ENCODE measurements at places on chromosomes 1 and 21.
A peak's percentile ranks its signal among the peaks of the same experiment; 100 is the strongest.

DNA sequence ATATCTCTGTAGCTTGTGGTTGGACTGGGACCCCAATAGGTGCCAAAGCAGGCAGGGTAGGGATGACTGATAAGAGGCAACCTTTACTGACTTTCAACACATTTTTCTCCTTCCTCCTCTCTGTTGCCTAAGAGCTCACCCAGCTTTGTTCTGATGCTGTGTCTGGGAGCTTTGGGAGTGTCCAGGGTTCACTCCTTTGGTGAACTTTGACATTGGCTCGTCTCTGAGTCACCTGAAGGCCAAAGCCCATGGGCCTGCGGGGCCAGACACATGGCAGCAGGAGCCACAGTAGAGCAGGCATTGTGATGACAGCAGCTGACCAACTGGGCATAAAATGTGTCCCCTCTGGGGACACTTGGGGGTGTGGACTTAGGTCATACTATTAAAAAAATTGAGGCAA, 99.5 kb upstream of the ZNF644 start:
- no peak for DNase-seq

DNA sequence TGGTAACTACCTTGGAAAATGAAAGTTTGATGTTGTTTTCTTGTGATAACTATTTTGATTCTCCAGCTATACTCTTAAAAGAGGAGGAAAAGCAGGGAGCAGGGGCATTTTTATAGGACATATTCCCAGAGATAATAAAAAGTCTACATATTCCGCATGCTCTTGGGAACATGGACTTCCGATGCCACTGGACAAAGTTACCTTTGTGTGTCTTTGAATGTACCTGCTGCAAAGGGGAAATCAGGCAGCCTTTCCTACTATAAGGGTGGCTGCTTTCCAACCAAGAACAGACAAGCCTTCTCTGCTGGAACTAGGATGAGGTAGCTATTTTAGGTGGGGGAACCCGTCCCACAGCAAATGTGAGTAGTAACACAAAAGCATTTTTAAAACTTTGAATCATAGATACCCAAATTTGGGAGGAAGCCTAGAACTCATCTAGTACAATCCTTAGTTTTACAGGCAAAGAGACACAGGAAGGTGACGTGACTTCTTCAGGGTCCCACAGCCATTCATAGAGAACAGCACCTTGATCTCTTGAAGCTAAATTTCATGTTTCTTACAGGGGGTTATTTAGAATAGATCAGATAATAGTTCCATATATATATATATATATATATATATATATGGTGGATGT, 179.9 kb downstream of the FASLG start:
- no peak for DNase-seq

- no peak for DNase-seq
These were observed 2.2 kb upstream of the TESK2 start for GRCh38 chr1:45493116-45493697.

DNA sequence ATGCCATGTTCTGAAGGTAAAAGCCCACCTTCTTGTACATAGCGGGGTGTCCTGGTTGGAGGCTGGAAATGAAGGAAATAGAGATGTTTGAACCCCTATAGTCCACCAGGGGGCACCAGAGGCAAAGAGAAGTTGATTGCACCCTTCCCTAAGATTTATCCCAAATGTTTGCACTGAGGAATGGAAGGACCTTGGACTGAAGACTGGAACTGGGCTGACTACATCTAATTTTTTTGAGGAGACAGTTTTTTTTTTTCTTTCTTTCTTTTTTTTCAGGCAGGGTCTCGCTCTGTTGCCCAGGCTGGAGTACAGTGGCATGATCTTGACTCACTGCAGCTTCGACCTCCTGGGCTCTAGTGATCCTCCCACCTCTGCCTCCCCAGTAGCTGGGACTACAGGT, 55.3 kb upstream of the EIF4G3 start:
- no peak for DNase-seq

GRCh38 chr1:177511036-177511435, 340.3 kb downstream of the BRINP2 start:
- DNase-seq, result no peak

DNA sequence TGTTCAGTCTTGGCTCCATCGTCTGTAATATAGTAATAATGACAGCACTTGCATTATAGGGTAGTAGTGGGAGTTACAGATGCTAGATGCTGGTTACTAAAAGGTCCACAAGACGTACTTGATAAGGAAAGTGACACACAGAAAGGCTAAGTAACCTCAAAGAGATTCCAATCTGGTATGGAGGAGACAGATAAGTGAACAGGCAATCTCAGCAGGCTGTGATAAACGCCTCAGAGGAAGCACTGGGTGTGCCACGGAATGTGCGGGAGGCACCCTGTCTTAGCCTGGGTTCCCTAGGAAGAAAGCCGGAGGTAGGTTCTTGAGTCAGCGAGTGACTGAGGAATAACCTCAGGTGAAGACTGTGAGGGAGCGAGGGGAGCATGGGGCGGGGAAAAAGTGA, 4.6 kb upstream of the CTPS1 start:
- DNase-seq, result no peak

DNA sequence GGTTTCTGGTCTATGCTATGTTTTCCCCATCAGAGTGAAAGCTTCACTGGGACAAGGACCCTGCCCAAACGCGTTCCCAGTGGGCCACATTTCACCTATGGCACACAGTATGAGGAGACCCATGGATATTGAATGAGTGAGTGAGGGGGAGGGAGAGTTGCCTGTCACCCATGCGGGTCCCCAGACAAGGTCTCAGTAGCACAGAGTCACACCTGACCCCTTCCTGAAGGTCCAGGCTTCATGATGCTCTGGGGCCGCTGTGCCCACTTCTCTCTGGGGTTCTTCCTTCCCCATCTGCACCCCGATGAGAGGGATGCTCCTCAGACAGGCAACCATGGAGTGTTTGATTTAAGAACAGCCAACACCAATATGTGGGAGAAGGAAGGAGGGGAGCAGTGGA, 72.3 kb upstream of the CSF3R start:
- DNase-seq, result no peak

- no peak for DNase-seq
These were observed 1142.1 kb upstream of the PRMT6 start for GRCh38 chr1:105914403-105914802.

GRCh38 chr1:224253721-224254120, 70.7 kb downstream of the DEGS1 start:
- no peak for DNase-seq

DNA sequence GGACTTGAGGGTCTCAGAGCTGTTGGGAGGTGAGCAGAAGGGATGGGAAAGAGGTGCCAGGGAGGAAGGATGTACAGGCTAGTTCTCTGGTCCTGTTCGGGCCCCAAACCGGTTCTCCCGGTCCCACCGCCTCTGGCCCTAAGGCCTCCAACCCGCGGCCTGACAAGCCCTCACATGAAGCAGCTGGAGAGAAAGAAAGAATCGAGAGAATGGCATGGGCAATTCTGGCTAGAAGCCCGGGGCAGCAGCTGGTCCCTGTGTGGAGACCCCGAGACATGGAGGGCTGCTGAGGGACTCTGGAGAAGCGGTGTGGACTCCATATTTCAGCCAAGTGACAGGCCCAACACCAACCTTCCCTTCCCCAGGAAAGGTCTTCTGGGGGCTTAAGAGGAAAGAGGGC, 730 bp downstream of the CDC42SE1 start:
- DNase-seq, result no peak

DNA sequence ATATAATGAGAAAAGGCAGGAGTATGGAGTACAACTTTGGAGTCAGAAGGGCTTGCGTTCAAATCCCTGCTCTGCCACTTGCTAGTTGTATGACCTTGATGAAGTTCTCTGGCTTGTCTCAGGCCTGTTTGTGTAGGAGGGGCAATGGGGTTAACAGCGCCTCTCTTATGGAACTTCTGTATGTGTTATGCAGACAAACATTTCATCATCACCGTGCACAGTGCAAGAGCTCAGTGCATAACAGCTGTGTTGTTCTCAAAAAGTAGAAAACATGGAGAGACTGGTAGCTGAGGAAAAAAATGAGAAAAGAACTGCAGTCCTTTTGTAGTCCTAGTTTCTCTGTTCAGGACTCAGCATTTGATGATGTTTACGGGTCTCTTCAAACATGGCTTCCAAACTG, 10.4 kb upstream of the ZNF648 start:
- no peak for DNase-seq

DNA sequence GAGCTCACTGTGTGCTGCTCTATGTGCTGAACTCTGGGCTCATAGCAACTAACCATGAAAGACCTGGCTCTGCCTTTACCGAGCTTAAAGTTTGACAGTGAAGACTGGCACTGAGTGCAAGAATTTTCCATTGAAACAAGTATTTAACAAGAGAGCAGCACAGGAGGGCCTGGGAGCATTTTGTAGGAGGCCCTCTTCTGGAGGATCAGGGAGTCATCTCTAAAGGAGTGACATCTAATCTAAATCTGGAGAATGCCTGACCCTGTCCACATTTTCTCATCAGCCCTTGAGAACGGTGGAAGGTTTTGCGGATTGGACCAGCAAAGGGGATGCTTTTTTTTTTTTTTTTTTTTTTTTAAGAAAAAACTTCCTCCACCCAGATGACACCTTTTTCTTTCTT, 150.8 kb downstream of the ROR1 start:
- DNase-seq, result no peak

- no peak for DNase-seq
These were observed 510.3 kb downstream of the NPHP4 start for GRCh38 chr1:5481889-5482288.

DNA sequence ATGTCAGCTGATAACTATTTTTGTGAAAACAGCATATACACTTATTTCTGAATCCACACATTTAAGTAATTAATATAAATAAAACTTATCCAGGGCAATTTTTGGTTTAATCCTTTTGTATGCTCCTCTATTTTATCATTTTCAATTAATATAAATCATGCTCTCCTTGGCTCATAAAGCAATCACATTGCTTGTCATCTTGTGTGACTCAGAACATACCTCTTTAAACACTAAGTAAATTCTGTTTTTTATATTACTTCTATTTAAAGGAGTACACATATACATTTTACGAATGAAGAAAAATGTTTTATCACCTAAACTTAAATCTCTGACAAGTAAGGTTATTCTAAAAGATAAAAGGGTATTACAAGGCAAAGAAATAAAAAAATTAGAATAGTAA, 175.3 kb downstream of the USH2A start:
- DNase-seq, result no peak

- DNase-seq, result no peak
These were observed 24.3 kb upstream of the TTLL10 start for GRCh38 chr1:1149416-1149815.

DNA sequence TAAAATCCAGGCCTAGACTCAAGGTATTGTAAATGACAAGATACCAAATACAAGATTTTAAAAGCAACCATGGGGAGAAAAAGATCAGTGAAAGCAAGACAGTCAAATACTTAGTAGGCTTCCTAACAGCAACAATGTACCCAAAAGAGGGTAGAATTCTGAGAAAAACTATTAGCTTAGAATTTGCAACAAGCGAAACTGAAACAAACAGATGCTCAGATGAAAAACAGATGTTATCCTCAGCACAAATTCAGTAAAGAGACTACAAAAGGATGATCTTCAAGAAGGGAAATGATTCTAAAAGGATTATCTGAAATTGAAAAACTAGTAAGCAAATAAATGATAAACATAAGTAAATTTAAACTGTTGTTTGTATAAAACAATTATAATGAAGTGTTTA, 40.0 kb downstream of the PDC start:
- DNase-seq, result peak; percentile 21

GRCh38 chr1:6220236-6220635, 14.3 kb downstream of the RNF207 start:
- DNase-seq, result no peak

DNA sequence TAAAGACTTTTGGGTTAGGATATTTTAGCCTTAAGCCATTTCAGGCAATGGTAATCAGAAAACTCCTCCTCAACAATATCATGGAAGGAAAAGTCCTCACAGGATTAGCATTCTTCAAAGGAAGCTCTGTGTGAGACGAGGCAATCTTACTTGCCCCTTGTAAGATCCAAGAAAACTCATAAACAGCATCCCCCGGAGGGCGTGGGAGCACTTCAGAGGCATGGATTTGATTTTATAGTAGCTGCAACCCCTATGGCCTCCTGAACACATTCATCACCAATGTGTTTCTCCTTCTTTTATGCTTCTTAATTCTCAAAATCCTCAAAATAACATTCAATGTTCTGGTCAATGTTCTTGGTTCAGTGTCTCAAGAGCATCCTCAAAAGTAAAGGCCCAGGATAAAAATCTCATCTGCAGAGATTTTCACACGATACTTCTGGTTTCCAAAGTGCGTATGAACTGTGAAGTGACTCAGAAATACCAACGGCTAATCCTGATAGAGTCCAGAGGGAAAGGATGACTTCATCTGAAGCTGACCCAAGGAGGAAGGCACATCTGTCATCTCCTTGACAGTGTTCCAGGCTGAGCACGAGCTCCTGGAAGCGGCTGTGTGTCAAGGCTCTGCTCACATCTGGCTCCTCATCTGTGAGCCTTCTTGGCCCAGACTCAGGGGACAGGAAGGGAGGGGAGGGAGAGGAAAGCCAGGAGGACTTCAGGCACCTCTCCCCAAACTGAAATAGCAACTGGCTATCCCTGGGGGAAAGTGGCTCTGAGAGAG, 49.3 kb upstream of the PSEN2 start:
- peak; percentile 99 for DNase-seq

DNA sequence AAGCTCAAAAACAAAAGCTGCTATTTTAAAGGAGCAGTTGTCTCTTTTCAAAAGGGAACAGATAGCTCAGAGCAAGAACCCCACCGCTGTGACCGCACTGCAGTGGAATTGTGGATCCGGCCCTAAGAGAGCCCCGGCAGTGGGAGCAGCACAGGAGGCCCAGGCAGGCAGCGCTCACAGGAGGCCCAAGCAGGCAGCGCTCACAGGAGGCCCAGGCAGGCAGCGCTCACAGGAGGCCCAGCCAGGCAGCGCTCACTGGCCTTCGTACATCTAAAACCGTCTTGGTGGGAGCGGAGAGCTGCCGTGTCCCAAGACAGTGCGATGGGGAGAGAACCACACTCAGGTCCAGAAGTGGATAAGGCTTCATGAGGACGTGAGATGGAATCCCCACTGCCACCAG, 4.0 kb downstream of the TFF3 start:
- no peak for DNase-seq

GRCh38 chr1:5225707-5226704, 571.6 kb downstream of the AJAP1 start:
- no peak for DNase-seq
